NCI-H526 (cell line): ENCODE measurements at places on chromosomes 1 and 21.
A peak's percentile ranks its signal among the peaks of the same experiment; 100 is the strongest.

DNA sequence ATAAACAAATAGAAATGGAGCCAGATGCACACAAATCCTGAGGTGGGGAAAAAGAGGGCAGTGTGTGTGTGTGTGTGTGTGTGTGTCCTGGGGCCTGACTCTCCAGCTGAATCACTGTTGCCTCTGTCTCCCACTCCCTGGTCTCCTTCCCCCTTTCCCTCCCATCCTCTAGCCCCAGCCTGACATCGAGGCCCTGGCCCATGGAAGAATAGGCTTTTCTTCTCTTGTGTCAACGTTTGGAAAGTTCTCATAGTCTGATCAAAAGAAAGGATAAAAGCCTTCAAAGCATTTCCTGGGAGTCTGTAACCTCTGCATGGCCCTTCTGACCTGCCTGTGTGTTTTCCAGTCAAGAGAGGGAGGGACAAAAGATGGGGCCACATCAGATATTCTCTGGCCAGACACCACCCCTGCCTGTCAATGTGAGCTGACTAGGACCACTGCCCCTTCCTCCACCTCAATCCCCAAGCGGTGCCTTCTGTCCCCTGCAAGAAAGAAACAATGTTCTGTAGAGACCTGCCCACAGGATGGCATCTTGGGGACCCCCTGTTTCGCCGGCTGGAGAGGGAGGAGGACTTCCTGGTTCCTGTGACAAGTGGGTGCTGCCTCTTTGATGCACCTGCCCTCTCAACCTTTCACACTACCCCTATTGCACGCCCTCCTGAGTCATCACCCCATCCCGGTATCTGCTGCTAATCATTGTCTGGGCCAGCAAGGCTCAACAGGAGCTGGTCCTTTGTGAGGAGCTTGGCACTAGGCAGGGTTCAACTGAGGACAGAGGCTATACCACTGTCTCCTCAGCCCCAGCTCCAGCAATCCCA, 16.2 kb downstream of the KCNJ10 start:
- no peak for DNase-seq

GRCh38 chr1:163820766-163821165, 499.0 kb downstream of the NUF2 start:
- no peak for DNase-seq

GRCh38 chr1:224507771-224508523, 73.3 kb upstream of the WDR26 start:
- DNase-seq: peak; percentile 6

DNA sequence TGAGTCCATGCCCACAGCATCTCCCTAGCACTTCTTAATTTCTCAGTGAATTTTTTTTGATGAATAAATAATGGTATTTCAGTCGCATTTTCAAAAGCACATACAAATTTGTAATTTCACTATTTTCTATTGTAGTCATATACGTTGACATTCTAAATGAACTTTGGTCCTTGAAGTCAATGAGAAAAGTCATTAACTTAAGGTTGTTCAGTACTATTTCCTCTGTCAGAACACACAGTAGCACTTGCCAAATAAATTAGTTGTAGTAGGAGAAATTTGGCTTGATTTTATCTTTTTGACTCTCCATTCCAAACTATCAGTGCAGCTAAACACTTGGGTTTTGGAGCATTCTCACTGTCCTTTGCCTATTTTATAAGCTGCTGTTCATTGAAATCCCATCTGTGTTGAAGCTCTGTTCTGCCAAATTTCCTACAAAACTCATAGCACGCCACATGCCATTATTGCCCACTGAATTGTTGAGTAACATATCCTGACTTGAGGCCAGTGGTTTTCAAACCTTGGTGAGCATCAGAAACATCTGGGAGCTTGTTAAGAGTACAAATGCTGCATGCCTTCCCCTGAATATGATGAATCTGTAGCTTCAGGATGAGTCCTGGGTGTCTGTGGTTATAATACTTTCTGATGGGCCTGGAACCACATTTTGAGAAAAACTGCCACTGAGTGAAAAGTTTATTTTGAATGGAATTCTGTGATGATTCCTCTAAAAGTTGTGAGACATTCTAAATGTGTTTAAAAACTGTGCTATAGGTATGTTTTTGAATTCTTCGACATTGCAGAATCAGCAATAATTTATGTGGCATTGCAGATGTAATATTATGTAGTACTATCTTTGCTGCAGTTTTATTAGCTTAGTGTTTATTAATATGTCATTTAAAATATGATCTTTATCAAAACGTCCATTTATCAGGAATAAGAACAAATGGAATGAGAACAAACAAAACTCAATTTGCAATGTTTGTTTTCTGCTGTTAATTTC, 78.9 kb downstream of the DNM3 start:
- DNase-seq: no peak

GRCh38 chr1:158809862-158810261, 21.3 kb upstream of the MNDA start:
- DNase-seq: no peak

DNA sequence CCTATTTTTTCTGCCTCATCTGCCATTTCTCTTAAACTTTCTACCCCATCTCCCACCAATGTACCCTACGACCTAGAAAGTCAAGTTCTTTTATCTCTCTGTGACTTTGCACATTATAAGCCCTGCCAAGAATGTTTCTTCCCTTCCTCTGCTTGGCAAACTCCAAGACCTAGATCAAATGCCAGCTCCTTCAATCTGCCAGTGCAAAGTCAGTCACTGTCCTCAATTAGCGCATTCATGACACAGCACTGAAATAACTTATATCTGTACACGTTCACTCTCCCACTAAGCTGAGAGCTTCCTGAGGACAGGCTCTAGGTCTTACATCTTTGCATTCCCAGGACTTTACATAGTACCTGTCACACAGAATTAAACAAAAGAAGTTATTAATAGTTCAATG, 21.4 kb upstream of the LSM10 start:
- DNase-seq: no peak

DNA sequence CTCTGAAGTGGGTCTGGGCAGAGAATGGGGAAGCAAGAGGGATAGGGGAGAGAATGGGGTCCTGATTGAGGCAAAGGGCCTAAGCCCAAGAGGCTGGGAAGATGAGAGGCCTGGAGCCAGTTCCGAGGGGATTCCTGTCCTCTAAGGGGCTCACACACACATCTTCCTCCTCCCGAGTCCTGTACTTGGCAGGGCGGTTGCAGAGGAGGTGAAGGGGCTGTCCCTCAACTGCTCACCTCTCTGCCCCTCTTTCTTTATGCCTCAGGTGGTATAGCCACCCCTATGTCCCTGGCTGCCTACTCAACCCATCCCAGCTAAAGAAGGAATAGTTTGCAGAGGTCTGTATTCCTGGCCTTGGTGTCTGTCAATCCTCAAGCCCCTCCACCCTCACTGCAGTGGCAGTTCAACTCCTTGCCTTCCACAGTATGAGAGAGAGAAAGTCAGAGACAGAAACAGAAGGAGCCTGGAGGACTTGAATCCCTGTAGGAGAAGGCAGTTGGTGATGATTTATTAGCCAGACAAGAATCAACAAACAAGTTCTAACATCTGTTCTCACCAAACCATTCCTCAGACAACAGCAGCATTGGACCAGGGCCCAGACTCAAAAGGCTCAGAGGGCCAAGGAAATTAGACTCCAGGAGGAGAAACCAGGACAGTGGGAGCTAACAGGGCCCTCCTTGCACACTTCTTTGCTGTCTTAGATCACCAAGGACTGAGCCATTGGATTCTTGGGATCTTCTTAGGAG, 10.7 kb downstream of the SH2D2A start:
- DNase-seq: no peak

DNA sequence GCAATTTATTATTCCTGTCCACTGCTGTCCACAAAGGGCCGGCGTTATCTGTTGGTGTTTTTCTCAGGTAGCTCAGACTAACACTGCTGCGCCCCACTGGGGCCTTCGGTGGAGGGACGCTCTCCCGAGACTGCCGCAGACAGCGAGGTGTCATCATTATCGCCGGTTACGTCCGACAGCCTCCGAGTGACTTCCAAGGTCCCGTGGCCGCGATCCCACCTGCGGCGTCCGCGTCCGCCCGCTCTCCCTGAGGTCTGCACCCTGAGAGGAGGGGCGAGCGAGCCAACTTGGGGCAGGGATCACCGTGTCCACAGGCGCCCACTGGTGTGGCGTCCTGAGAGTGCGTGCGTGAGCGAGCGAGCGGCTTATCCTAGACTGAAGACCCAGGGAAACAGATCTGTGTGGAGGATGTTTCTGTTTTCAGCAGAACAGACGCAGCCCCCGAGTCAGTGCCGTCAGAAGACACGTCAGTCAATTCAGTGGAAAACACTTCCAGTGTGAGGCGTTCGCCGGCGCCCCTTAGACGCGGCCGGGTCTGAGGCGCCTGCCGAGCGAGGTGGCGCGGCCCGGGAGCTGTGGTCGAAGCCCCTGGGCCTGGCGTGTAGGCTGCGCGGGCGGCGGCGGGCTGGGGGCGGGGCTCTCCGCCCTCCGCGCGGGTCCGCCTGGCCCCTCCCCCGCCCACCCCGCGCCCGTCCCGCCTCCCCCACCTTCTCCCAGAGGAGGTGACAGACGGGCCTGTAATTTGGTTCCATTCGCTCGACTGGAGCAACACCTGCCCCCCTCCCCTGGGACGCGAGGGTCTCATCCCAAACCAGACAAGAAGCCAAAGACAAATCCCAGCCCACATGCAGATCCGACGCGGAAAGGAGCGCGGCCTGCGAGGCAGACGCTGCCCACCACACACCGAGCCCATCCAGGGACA, 12.6 kb downstream of the NHLH2 start:
- DNase-seq: peak; percentile 48

GRCh38 chr1:189211742-189212141, 1265.9 kb downstream of the BRINP3 start:
- DNase-seq: no peak

DNA sequence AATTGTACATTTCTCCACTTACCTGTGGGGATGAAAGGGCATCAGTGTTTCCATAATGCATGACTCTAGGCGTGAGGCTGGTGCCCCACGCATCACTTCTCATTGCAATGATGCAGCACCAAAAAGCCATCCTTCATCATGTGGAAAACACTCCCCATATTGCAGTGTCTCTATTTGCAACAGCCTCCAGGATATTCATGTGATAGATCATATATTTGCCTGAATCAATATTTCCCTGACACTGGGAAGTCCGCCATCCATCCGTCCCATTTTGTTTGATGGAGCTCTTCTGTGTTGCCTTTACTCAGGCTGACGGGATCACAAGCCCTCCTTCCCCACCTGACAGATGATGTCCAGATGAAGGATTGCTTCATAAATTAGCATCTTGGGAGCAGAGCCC, 74.5 kb upstream of the CAMK1G start:
- peak; percentile 43 for DNase-seq

DNA sequence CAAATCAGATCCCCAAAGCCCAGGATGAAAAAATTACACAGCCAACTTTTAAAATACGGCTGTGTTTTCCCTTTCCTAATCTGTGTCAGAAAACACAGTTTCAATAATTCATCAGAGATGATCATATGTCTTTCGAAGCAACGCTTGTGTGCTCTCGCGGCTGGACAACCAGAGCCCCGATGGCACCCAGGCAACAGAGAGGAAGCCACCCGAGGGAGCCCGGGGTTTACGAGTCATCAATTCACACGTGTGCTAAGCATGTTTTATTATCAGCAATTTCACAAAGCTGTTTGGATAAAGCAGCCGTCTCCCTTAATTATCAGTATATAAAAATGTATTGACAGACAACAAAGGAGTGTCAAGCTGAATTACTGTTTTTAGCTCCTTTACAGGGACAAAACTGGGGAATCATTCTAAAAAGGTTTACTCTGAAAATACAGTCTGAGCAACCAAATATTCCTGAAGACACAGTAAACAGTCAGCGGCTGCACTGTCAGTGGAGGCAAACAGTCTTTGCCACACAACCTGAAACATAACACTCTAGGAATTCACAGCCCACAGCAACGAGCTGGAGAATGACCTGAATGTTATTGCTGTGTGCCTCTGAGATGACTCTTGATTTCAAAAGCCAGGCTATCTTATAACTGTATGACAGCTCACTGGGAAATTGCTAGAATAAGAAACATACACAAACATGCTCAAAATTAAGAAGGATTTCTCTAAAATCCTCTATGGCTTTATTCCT, 201.0 kb downstream of the SIPA1L2 start:
- no peak for DNase-seq

DNA sequence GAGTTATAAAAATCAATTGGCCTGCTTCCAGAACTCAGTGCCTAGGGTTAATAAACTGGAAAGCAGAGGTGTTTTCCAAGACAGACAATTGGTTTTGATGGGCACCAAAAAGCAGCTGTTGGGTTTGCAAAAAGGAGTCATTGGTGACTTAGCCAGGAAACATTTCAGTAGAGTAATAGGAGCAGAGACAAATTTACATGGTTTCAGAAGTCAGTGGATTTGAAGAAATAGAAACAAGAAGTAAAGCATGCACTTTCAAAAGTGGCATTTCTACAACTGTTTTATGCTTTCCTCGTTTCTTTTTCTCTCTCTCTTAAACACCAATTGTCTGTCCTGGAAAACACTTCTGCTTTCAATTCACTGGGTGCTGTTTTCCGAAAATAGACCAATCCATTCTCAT, 87.8 kb downstream of the GLUL start:
- no peak for DNase-seq

- no peak for DNase-seq
Measured at GRCh38 chr1:2544093-2544874, 11.9 kb upstream of the TNFRSF14 start.

GRCh38 chr1:62317021-62317768, 2.0 kb downstream of the KANK4 start:
- DNase-seq: no peak

- DNase-seq: no peak
Measured at GRCh38 chr21:35170818-35171217, 121.7 kb upstream of the RUNX1 start.

DNA sequence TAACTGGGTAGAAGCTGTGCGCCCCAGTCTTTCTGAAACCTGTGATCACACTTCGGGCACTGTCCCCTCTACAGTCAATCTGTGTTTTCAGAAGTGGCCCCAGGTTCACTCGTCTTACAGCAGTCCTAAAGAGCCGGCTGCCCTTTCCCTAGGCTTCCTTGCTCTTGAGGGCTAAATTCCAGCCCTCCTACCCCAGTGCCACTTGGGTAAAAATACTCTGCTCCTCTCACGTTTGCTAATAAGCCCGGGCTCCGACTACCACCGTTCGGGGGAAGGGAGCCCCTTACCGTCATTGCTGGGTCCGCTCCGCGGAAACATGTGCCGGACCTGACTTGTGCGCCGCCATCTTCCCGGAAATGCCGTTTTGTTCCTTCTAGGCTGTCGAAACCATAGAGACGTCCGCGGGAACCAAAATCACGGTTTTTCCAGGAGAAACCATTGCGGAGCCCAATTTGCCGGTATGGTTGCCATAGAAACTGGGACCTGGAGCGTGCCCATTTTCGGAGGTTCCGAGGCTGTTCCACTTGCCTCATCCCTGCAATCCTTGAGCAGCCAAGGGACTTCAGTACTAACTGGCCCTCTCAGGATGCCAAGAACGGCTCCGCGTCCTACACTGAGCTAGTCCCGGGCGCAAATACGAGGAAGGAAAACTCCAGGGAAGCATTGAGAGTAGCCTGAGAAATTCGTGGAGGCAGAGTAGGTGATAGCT, at the start of gene GPATCH4:
Gene GPATCH4, minus strand, starts transcription at position 358 of the 709 bp plus-strand sequence.
- peak; percentile 95 for DNase-seq

GRCh38 chr1:210321552-210321951, 7.2 kb upstream of the HHAT start:
- peak; percentile 24 for DNase-seq
